ENCODE measurements at places on chromosomes 2 and 18.

DNA sequence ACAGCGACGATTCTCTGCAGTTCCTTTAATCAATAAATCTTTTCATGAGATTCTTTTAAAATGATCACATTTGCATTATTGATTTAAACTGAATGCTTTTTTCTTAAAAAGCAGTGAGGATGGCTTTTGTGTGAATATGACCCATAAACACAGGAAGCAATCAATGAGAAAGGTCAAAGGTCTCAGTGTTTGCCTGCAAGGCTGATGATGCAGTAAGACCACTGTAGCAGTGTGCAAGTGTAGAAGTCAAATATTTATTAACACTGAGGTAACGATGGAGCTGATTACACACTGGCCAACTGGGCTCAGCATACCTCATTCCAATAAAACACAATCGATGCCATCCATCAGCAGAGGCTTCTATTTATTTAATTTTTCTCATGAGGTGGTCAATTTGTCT, 633.5 kb downstream of the DCDC2C start:
- no peak for DNase-seq

DNA sequence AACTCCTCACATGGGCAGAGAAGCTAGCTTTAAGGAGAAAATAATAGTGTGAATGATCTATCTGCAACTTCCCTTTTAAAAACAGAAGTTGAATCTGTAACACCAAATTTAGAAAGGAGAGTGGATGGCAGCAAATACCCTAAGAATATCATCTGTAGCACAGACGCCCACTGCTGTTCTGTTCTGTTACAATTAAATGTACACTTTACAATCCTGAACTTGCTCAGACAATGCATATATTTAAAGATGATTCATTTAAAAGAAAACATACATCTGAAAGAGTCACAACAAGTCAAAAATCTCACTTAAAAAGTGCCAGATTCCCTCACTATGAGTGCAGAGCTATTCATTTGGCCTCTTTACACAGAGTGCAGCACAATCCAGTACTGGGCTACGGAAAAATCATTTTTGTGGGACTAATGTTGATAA, 8.0 kb upstream of the SERTAD2 start:
- DNase-seq: no peak

GRCh38 chr2:5942204-5942603, 250.0 kb downstream of the SOX11 start:
- no peak for DNase-seq

GRCh38 chr2:207879536-207879935, 109.8 kb upstream of the FZD5 start:
- DNase-seq: no peak

DNA sequence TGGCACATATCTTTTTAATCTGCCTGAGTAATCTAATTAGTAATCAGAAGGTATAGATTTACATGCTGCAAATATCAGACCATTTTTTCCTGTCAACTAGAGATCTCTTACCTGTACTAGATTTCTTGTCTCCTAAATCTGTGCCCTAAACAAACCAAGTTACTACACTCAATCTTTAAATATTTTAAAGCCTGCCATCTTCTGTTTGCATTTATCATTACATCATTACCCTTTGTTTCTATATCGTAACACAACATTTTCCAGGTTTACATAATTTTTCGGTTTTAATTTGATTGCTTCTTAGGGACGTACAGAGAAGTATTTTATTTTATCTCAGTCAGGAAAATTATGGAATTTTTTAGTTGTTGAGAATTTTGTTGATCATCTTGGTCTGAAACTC, 25.7 kb downstream of the PSMA8 start:
- no peak for DNase-seq

GRCh38 chr2:240293557-240294461, 141.7 kb upstream of the GPC1 start:
- peak; percentile 50 for DNase-seq

- peak; percentile 22 for DNase-seq
Observed at GRCh38 chr2:241961454-241961853, 91.9 kb downstream of the RTP5 start.

DNA sequence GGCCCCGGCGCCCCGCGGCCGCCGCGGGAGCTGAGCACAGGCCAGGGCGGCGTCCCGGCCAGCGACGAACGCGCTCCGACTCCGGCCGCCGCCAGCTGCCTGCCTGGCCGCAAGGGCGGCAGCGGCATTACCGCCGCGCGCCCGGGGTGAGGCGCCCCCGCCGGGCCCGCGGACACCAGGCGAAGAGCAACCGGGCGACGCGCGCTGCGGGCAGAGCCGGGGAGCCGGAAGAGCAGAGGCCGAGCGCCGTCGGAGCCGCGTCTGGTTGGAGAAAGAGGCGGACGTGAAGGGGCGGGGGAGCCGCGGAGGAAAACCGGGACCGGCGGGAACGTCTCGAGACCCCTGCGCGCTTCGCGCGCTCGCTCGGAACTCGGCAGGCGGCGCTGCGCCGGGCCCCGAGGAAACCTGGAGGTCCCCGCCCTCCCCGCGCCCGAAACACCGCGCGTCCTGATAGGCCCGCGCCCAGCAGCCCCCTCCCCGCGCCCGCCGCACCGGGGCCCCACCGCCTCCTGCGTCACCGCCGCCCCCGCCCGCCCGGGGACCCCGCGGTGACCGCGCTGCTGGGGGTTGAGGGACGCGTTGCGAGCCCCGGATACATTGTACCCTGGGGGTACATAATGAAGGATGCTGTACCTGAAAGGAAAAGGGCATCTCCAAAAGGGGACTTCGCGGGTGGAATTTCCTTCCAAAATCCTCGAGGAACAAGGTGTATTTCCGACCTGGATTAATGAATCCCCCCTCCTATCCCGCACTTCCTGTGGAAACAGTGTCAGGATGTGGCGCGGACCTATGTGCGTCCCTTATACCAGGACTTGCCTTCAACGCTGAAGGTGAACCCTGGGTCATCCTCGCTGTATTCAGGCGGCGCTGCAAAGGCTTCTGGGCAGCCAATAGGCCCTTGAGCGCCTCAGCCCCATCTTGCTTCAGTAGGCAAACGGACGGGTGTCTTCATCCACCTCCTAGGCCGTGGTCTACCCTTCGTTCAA, 1.0 kb upstream of the B4GALT6 start:
- DNase-seq: peak; percentile 75

DNA sequence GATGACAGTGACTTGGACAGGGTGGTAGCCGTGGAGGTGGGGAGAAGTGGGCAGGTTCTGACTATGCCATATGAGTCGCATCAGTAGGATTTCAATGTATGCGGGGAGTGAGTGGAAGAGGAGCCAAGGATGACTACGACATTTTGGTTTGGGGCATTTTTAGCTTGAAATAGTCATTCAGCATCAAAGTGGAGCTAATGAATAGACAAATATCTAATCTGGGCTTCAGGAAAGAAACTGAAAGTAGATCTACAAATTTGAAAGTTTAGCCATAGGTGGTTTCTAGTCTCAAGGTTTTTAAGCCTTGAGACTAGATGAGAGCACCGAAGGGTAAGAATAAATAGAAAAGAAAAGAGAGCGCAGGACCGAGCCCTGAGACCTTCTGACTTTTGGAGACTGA, 58.3 kb downstream of the FEZ2 start:
- DNase-seq: no peak

GRCh38 chr2:164054651-164055050, 318.8 kb upstream of the FIGN start:
- DNase-seq: no peak

- no peak for DNase-seq
Observed at GRCh38 chr2:198712485-198712884, 745.3 kb downstream of the SATB2 start.

DNA sequence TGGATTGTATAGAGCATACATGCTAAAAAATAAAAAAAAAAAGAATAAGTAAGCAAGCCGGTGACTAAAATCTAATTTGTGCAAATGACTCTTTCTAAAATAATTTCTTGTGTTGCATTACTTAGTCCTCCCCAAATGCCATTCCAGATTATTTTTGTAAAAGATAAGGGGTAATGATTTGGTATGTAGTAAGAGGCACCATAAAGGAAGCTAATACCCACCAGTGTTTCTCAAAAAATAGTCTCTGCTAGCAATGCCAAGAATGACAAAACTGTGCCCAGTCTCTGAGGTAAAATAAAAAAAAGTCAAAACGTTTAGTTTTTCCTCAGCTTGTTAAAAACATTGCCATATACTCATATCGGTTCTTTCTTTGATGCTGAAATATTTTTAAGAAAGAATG, 2.7 kb downstream of the METTL5 start:
- DNase-seq: no peak

DNA sequence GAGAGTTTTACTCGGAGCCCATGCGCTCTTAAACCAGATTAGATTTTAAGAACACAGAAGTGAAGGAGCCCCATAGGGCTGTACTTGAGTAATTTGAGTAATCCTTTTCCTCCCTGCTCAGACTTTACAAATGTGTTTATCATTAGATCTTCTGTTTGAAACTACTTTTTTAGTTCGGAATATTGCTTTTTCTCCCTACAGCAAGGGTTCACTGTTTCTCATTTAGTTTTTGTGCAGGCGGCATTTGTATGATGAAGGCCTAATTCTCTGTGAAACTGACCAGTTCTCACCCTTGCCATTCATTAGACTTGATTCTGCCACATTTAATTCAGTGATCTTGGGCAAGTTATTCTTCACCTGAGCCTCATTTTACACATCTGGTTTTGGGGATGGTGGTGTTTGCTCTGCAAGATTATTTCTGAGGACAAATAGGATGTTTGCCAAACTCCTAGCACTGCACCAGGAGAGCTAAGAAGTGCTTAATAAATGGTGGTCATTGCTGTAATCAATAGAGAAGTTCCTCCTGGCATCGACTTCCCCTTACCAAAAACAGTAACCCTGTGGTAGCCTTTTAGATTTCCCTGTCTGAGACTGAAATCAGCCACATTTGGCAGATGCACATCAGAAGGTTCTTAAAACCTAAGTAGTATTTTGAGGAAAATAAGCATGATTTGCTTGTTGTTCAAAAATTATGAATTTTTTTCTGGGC, 2.2 kb downstream of the B3GNT2 start:
- no peak for DNase-seq

DNA sequence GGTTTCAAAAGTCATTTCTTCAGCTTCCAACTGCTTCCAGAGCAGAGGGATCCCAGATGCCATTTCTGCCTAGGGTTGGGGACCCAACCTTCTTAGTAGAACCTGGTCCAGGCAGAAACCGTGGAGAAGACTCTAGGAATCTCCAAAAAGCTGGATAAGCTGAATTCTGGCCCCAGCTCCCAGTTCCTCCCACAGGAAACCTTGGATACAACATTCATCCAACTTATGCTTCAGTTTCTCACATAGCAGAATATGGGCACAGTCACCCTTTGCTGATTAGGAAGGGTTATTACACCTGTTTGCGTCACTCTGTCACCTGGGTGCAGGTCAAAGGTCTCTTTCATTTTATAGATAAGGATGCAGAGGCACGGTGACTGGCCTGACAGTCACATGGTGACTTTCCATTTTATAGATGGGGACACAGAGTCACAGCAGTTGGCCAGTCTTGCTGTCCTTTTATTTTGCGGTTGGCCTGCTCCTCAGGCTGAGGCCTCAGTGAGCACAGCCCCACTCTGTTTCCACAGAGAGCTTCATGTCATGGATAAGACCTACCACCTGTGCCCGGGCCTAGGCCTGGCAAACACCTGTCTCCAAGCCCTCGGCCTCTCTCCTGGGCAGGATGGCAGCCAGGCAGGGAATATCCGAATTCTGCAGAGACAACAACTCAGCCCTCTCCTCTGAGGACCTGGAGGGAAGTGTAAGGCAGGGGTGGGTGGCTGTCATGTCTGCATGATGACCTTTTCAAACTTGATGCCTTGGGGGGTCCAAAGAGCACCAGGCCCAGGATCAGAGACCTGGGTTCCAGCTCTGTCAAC, 148.8 kb downstream of the SMAD7 start:
- peak; percentile 60 for DNase-seq

DNA sequence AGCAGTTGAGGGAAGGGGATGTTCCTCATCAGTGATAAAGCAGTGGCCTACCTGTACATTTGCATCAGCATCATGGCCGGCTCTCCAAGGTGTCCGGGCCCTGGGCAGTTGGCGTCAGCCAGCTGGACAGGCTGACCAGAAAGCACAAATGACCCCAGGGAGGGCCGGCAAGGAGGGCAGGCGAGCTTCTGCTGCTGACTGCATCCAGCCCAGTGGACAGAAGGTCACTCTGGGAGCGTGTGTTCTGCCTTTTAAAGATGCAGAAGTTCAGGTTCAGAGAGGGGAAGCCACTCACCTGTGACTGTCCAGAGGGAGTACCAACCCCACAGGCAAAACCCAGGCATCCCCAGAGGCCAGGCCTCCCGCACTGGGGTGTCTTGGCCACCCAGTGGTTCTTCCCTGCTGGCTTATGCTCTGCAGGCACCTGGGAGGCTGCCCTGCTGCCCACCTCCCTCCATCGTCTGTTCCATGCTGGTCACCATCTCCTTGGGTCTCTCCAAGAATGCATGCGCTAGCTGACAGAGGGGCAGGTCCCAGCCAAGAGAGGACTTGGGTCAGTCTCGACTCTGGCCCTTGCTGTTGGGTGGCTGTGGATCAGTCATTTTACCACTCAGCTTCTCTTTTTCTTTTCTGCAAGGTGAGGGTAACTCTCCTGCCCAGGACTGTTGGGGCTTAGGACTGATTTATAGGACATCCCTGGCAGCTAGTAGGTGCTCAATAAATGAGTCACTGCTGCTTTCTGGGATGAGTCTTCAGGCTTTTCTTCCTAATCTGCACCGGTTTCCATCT, 89.9 kb downstream of the INHBB start:
- DNase-seq: no peak

GRCh38 chr2:217199255-217199630, 339.4 kb upstream of the TNP1 start:
- no peak for DNase-seq

DNA sequence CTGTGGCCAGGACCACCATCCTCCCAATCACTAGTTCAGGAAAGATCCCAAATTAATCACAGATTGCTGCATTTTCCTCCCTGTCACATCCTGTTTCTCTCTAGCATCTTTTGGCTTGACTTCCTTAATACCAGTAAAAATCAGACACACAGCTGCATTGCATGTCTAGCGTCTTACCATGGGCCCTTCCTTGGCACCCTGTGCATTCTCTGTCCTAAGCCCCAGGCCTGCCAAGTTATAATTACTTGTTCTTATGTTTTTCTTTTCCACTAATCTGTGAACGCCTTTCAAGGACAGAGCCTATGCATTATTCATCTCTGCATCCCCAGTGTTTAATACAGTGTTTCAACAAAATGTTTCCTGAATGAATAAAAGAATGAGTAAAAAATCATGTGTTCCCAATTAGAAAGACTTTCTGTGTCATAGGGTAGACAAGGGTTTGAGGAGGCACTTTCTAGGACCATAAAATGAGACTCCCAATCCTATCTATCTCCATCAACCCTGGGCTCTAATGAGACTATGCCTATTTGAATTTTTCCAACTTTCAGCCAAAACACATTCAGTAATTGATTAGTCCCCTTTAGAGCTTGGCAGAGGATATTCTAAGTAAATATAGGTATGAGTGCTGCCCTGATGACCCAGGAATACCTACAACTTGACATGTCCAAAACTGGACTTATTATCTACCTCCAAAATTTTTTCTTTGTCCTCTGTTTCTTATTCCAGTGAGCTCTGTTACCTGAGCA, 10.3 kb upstream of the NT5C1B start:
- DNase-seq: no peak
